Activated T-cell treated with anti-CD3 and anti-CD28 coated beads for 24 hours (primary cell): ENCODE measurements at places on chromosomes 16 and 17.
A peak's percentile ranks its signal among the peaks of the same experiment; 100 is the strongest.

- peak; percentile 4 for DNase-seq
Observed at GRCh38 chr17:63772801-63773271, 561 bp downstream of the CCDC47 start.

DNA sequence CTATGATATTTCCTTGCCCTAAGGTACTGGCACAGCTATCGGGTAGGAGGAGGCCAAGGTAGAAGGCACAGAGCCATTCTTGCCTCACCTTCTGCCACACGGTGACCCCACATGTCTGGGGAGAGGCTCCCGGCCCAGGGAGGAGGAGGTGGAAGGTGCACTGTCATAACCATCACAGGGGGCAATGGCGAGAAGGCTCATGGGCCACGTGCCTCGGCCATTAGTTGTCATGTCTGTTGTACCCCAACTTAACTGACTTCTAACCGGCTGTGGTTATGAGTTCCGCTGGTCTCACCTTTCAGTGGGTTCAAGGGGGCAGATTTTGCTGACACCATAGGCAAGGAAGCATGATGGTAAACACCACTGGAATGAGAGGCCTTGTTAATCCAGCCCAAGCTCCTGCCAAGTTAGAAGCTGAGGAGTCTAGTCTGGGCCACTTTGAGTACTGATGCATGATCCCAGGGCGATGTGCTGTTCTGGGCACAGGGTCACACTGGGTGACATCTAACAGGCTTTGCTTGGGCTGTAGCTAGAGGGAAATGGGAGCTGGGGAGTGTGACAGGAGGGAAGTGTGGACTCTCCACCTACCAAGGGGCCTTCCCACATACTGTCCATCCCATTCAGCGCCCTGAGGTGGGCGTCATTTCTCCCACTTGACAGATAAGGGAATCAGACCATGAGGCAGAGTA is 39.6 kb downstream of the HLF start:
- DNase-seq = no peak

GRCh38 chr16:79638386-79638785 is 37.8 kb upstream of the MAF start:
- DNase-seq = no peak

GRCh38 chr16:87067003-87067556 is 250.1 kb downstream of the C16orf95 start:
- DNase-seq = no peak

DNA sequence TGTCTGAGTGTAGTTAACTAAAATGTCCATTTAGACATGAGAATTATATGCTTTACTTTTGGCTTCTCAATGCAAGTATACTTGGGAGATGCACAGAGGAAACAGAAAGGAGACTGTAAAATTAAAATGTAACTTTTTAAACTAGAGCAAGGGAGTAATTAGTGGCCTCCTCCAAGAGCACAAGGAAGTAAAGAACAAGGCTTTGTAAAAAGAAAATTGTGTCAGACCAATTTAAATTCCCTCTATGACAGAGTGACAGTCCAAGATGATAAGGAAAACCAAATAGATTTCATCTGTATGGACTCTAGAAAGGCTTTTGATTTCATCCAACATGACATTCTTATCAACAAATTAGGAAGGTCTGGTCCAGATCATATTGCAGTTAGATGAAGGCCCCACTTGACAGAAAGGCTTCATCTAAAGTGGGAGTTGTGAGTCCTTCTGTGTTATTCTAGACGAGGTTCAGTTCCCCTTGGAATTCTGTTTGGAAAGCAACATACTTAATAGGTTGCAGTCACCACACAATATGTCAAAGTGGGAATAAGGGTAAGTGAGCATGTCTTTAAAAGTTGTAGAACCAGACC is 6.5 kb upstream of the CAPNS2 start:
- DNase-seq = no peak

- peak; percentile 53 for DNase-seq
Observed at GRCh38 chr17:48915459-48916282, 7.5 kb downstream of the UBE2Z start.

GRCh38 chr16:23843143-23843542 is 7.4 kb downstream of the PRKCB start:
- DNase-seq = no peak

GRCh38 chr16:1667271-1667670 is 10.8 kb upstream of the JPT2 start:
- DNase-seq = no peak

- no peak for DNase-seq
Observed at GRCh38 chr16:26413780-26414179, 652.9 kb upstream of the C16orf82 start.

DNA sequence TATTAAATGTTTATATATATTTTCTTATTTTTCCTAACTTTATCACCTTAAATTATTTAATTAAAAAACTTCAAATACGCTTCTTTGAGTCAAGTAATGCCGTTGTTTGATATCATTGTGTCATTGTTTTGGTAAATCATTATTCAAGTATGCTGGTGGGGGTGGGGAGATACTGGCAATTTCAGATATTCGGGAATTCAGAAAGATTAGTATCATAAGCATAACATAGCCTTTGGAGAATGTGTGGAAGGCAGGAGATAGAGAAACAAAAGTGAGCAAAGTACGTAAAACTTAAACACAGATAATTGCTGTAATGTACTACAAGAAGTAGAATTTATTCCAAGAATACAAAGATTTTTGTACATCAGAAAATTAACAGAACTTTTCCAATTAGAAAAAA is 49.8 kb downstream of the TANC2 start:
- no peak for DNase-seq

- DNase-seq = no peak
Observed at GRCh38 chr16:142405-142967, 4.0 kb upstream of the NPRL3 start.

DNA sequence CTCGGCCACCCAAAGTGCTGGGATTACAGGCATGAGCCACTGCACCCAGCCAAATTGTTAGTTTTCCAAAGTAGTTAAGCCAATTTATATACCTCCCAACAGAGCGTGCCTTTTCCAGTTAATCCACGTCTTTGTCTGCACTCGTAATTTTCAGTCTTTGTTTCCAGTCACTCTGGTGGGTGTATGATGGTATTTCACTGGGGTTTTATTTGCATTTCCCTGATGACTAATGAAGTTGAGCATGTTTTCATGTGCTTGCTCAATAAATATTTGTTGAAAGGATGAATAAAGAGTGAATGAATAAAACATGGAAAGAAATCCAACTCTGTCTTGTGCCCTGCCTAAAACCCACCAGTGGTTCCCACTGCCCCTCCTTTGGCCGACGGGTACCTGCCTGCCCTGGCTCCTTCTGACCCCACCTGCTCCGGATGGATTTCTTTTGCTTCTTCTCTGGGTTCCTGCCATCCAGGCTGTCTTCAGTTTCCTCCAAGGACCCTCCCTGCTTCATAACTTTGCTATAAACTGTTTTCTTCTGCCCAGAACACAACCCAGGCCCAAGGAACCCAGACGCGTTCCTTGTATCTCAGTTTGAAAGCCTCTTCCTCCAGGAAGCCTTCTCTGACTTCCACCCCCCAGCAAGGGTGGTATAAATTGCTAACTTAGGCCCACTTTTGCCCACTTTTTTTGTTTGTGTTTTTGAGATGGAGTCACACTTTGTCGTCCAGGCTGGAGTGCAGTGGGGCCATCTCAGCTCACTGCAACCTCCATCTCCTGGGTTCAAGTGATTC is 3.0 kb upstream of the ABCC1 start:
- DNase-seq = no peak

GRCh38 chr17:48728232-48729231 is at the start of gene HOXB13:
Gene HOXB13, minus strand, starts transcription at chr17:48728750. Its CDS starts 157 bp downstream, at chr17:48728593.
- peak; percentile 27 for DNase-seq

- DNase-seq = no peak
Observed at GRCh38 chr17:55341432-55341831, 76.7 kb downstream of the HLF start.

DNA sequence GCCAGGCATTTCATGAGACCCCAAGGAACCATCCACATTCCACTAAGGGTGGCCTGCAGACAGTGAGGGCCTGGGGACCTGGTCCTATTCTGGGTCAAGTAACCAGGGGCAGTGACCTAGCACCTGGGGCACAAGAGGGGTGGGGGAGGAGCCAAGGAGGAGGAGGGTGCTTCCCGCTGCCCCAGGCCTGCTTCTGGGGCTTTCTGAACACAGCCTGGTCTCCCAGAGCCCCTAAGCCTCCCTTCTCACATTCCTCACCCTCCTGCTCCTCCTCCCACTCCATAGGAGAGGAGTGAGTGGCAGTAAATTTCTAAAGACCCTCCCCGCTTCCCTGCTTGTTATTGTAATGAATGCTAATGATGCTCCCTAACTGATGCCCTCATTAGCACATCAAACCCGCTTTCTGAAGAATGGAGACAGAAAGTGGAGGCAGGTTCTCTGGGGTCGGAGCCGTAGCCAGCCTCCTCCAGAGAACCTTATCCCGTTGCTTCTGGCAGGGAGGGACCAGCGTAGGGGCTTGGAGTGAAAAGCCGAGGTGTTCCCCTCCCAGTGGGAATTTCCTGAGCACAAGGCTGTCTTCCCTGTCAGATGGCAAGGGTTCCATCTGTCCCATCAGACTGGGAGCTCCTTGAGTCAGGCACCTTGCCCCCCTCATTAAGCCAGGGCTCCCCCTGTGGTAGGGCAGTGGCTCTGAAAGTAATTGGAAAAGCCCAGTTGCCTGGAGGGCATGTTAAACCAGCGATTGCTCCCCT is 3.7 kb upstream of the SRCIN1 start:
- no peak for DNase-seq

DNA sequence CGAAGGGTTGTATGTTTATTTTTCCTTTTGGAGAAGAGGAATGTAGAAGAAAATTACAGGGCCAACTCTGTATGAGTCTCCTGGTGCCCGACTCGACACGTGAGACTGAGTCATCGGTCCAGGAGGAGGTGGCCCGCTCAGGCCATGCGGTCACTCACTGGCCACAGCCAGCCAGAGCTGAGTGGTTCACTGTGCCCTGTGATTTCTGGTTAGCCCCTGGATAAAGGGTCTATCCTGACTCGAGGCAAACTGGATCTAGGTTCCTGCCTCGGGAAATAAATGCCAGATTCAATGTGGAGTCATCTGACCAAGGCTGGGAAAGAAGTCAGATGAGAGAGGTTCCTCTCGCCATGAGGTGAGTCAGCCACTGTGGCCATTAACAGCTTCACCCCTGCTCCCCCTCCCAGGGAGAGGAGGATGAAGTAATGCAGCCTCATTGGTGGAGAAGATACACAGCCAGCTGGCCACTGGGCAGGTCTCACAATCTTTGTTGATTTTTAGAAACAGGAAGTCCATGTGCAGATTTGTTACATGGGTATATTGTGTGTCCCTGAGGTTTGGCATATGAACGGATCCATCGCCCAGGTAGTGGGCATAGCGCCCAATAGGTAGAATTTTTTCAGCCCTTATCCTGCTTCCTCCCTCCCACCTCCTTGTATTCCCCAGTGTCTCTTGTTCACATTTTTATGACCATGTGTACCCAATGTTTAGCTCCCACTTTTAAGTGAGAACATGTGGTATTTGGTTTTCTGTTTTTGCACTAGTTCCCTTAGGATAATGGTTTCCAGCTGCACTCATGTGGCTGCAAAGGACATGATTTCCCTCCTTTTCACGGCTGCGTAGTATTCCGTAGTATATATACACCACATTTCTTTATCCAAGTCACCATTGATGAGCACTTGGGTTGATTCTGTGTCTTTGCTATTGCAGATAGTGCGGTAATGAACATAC is 21.7 kb upstream of the USP36 start:
- DNase-seq = no peak

- DNase-seq = no peak
Observed at GRCh38 chr17:72258711-72259110, 137.9 kb downstream of the SOX9 start.

GRCh38 chr16:30924076-30924912 is 922 bp downstream of the FBXL19 start:
- no peak for DNase-seq
